ENCODE measurements at places on chromosomes 5 and 9. TPM values are rescaled to one million over a fixed set of nuclear protein-coding genes. Genes with fewer than 3 reads are reported as not detected.
A peak's percentile ranks its signal among the peaks of the same experiment; 100 is the strongest.

The SLC4A9 gene
- total RNA-seq: not detected

The HTR1A gene
- 0.57 TPM for total RNA-seq

The MYOZ3 gene
- 0.92 TPM for total RNA-seq

- peaks cover 4% of the 10 kb centered on the region for H3K27me3 ChIP-seq
- DNase-seq: no peak
- no peak overlapping the region for H3K27ac ChIP-seq
- no peaks in the 10 kb centered on the region for H3K4me1 ChIP-seq
- no peaks in the 10 kb centered on the region for H3K36me3 ChIP-seq
- no peak overlapping the region for H3K4me3 ChIP-seq
Measured at GRCh38 chr9:18881758-18882157, 151.3 kb downstream of the SAXO1 start.

- no peak overlapping the region for H3K4me3 ChIP-seq
- no peaks in the 10 kb centered on the region for H3K27me3 ChIP-seq
- no peak for DNase-seq
- peaks cover 12% of the 10 kb centered on the region for H3K4me1 ChIP-seq
- H3K36me3 ChIP-seq: no peaks in the 10 kb centered on the region
- no peak overlapping the region for H3K27ac ChIP-seq
Measured at GRCh38 chr5:38562444-38563210, 6.2 kb upstream of the LIFR start.

GRCh38 chr5:142388696-142389095 is 63.9 kb upstream of the SPRY4 start:
- no peaks in the 10 kb centered on the region for H3K27me3 ChIP-seq
- H3K36me3 ChIP-seq: no peaks in the 10 kb centered on the region
- H3K4me1 ChIP-seq: peaks cover 23% of the 10 kb centered on the region
- DNase-seq: no peak
- H3K4me3 ChIP-seq: no peak overlapping the region

GRCh38 chr9:38355517-38356120 is 36.9 kb upstream of the ALDH1B1 start:
- no peak for DNase-seq
- H3K36me3 ChIP-seq: no peaks in the 10 kb centered on the region
- peak overlapping the region; percentile 16 for H3K27ac ChIP-seq
- H3K4me1 ChIP-seq: peaks cover 13% of the 10 kb centered on the region
- no peaks in the 10 kb centered on the region for H3K27me3 ChIP-seq
- H3K4me3 ChIP-seq: no peak overlapping the region

GRCh38 chr9:132472599-132472998 is 62.6 kb downstream of the CFAP77 start:
- H3K27me3 ChIP-seq: no peaks in the 10 kb centered on the region
- no peaks in the 10 kb centered on the region for H3K4me1 ChIP-seq
- H3K27ac ChIP-seq: no peak overlapping the region
- DNase-seq: no peak

- DNase-seq: no peak
- H3K36me3 ChIP-seq: no peaks in the 10 kb centered on the region
- no peaks in the 10 kb centered on the region for H3K4me1 ChIP-seq
- H3K27me3 ChIP-seq: no peaks in the 10 kb centered on the region
- H3K4me3 ChIP-seq: no peak overlapping the region
Measured at GRCh38 chr5:21711866-21712758, 1141.0 kb downstream of the CDH12 start.

GRCh38 chr5:151264113-151264512 is 11.1 kb downstream of the GM2A start:
- no peak for DNase-seq
- H3K27me3 ChIP-seq: no peaks in the 10 kb centered on the region
- no peaks in the 10 kb centered on the region for H3K36me3 ChIP-seq
- H3K4me1 ChIP-seq: no peaks in the 10 kb centered on the region
